ENCODE measurements at places on chromosomes 12 and 14.
A peak's percentile ranks its signal among the peaks of the same experiment; 100 is the strongest.

DNA sequence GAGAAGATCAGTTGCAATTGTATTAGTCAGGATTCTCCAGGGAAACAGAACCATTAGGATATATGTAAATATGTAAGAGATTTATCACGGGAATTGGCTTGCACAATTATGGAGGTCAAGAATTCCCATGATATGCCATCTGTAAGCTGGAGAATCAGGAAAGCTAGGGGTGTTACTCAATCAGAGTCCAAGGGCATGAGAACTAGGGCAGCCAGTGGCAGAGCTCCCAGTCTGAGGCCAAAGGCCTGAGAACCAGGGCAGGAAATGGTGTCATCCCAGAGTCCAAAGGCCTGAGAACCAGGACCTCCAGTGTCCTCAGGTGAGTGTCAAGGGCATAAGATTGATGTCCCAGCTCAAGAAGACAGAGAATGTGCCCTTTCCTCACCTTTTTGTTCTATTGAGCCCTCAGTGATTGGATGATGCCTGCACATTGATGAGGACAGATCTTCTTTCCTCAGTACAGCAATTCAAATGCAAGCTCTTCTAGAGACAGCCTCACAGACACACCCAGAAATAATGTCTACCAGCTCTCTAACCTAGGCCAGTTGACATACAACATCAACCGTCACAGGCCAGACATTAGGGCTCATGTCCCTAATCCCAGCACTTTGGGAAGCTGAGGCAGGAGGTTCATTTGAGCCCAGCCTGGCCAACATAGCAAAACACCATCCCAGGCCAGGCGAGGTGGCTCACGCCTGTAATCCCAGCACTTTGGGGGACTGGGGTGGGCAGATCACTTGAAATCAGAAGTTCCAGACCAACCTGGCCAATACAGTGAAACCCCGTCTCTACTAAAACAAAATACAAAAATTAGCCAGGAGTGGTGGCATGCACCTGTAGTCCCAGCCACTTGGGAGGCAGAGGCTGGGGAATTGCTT lies 34.9 kb upstream of the ZNF740 start:
- no peak for DNase-seq

DNA sequence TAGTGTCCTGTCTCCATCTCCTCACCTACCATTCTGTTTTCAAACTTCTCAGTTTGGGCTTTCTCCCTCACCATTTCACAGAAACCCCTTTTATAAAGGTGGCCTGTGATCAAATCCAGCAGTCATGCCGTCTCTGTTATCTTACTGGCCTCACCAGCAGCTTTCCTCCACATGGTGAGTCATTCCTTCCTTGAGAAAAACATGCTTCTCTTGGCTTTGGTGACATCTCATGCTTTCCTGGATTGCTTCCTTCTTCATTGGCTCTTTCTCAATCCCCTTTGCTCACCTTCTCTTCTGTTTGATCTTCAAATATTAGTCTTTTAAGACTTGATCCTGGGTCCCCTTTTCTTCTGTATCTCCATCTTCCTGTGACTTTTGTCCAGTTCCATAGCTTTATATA lies 164.9 kb downstream of the ANO4 start:
- DNase-seq: no peak

DNA sequence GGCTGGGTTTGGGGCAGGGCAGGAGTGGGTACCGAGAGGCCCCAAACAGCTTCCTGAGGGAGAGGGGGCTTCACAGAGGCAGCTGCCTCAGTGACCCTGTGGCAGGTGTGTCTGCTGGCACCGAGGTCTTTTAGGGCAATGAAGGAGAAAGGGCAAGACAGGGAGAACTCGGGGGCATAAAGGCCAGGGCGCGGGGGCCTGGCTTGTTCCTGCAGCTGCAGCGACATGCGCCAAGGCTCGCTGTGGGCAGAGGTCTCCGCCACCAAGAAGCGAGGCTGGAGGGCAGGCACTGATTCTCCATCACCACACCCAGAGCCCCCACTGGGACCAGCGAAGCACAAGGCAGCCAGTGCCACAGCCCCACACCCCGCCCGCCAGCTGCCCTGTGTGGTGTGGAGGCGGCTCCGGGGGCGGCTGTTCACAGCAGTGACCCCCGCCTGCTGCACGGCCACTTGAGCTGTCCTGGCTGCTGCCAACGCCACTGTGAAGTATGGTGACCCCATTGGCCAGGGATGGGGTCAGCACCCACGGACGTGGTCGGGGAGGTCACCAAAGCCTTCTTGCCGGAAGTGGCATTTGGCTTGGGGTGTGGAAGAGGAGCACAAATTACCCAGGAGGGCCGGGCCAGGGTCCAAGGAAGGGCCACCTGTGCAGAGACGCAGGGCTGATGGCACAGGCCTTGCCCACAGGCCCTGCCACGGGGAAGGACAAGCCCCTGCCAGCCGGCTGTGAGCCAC lies 16.4 kb downstream of the BAG5 start:
- DNase-seq: peak; percentile 47

- DNase-seq: no peak
Observed at GRCh38 chr12:12491606-12492005, 71.1 kb downstream of the DUSP16 start.

GRCh38 chr12:120327593-120327992 lies at the start of gene PLA2G1B:
Gene PLA2G1B (minus strand): TSS chr12:120327779. CDS start chr12:120327753, 26 bp downstream.
- no peak for DNase-seq

GRCh38 chr12:66648033-66648735 lies 30.7 kb downstream of the GRIP1 start:
- DNase-seq: no peak

DNA sequence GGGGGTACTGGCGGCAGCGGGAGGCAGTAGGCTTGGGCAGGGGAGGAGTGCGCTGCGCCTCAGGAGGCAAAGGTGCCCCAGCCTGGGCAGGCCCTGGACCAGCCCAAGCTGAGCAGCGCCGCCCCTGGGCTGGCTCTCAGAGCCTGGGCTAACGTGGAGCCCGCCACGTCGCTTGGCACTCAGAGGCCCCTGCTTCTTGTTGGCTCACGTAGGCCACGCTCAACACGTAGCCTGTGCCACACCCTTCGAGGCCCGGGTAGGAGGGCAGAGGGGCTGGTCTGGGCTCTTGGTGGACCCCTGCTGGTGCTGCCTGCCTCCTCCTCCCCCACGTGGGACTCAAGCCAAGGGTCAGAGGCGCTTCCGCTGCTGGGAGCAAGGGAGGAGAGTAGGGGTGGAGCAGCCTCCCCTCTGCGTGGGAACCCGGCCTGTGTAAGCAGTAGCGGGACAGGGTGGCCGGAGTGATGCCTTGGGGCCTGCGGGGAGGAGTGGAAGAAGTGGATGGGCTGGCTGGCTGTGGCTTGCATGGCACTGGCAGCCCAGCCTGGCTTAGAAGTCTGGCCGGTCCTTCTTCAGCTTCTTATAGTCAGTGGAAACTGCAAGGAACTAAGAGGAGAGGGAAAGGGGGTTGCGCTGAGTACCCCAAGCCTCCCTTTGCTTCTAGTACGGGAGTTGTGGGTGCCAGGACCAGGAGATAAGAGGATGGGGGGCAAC lies 5.7 kb downstream of the SHMT2 start:
- DNase-seq: peak; percentile 11

- no peak for DNase-seq
Observed at GRCh38 chr12:26273811-26274210, 78.4 kb downstream of the SSPN start.

GRCh38 chr14:57389646-57390036 lies 745 bp upstream of the NAA30 start:
- peak; percentile 51 for DNase-seq

DNA sequence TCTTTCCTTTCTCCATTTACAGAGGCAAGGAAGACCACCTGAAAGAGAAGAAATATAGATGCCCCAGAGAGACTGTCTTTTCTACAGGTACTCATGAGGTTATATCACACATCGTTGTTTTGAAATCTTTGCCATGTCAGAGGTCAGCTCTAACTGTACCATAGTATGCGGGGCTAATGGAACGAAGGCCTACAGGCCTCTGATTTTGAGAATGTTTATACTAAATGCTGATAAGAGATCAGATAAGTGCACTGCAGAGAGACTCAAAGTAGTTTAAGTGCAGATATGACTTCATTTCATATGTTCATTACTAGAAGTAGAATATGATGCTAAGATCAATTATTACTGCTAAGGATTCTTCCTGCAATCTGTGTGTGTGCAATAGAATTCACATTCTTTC lies 1005.0 kb downstream of the GALC start:
- no peak for DNase-seq

DNA sequence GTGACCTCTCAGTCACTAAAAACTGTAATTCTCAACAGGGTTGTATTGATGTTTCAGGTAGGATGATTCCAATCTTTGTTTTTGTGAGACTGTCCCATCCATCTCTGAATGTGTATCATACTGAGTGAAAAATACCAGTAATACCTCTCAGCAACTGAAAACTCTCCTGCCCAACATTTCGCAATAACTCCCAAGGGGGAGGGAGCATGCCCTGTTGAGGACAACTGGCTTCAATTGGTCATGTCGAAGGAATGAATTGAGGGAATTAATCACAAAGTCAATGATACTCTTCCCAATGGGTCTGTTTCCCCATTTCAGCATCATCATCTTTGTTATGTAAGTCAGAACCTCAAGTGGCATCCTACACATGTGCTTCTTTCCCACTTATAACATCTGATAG lies 102.4 kb upstream of the E2F7 start:
- no peak for DNase-seq
